NK-92 treated with Interleukin-12 subunit alpha and Interleukin-12 subunit beta, amount 100 ng/mL, for 24 hours (cell line): ENCODE measurements at places on chromosomes 5 and 9.

DNA sequence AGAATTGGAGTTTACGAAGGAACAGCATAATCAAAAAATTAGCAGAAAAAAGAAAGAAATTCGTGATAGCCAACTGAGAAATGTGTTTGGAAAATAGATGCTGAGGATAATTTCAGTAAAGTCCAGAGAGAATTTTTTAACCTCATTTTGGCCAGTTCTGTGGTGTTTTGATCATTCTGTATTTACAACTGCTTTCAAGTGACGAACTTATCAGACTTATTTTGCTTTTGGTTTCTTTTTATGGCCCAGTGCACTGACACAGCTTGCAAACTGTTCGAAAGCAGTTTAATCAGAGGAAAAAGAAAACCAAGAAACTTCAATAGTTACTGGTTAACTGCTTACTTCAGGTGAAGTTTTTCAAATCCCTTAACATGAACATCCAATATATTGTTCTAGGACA lies 1.9 kb downstream of the SDHA start:
- DNase-seq = no peak

- no peak for DNase-seq
Measured at GRCh38 chr5:150137168-150137957, 18.3 kb downstream of the PDGFRB start.

DNA sequence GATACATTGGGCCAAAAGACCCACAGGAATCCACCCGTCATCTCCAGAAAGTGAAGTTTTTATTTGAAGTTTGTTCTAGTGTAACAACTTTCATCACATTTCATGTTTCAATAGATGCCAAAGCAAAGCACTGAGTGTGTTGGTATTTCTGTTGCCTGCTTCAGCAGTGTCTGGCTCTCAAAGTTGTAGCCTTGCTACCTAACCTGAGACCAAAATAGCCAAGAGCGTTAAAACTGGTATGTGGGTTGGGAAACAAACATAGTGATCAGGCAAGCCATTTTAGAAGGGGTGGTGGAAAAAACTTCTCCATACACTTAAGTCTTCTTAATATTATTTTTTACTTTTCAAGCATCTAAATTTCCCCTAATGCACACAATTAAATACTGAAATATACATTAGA lies 150.3 kb upstream of the DHFR start:
- no peak for DNase-seq

GRCh38 chr5:175457466-175457865 lies 13.5 kb upstream of the DRD1 start:
- no peak for DNase-seq

DNA sequence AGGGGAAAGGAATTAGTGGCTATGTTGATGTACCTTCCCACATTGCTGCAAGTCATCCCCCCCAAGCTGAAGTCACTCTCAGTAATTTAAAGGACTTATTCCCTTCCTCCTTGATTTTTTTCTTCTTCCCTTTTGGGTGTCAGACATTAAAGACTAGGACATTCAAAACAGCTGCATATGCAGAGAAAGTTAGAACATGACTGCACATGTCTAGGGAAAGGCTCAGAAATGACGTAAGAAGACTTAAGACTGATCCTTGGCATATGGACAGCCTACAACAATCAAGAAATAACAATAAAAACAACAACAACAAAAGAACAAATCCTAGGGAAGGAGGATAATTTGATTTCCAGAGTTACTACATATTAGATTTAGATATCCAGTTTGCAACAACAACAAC lies 997.5 kb downstream of the TLE4 start:
- DNase-seq = no peak

DNA sequence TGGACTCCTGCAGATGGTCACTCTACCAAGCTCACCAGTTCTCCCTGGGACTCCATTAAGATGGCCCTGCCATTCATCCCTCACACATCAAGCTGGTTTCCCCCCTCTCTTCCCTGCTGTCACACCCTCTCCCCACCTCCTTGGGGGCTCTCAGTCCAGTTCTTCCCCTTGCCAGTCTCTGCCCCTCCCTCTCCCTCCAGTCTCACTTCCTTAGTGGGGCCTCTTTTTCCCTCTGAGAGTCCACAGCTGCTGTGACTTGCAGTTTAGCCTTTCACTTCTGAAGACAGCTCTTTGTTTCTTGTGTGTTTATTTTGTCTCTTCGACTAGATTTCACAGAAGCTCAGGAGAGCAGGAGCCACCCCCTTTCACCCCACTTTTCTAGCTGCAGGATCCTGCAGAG lies 10.5 kb downstream of the DOCK2 start:
- no peak for DNase-seq
